Left ventricle myocardium superior (tissue), 1 donor: ENCODE measurements at places on chromosomes 6 and 20. TPM values are rescaled to one million over a fixed set of nuclear protein-coding genes. Genes with fewer than 3 reads are reported as not detected.

DNA sequence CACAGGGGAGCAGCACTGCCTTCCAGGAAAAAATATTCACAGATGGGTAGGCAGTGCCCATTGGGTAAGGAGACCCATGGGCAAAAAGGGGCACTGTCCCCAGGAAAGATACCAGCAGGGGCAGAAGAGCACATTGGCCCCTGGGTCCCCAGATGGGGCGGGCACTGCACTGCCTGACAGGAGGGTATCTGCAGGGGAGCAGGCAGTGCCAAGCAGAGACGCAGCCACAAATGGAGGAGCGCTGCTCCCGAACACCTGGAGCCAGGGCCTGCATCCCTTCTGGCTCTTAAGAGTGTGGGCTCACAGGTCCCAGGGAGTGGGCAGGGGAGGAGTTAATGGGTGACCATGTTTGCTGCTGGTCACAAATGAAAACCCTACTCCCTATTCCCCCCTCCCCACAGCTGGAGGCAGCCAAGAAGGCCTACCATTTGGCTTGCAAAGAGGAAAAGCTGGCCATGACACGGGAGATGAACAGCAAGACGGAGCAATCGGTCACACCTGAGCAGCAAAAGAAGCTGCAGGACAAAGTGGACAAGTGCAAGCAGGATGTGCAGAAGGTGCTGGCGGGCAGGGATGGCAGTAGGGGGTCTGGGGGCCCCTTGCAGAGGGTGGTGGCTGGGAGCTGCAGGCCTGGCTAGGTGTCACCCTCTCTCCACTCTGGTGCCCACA, 27.0 kb downstream of the SPDEF start:
- DNase-seq, result peak; percentile 15

- peak; percentile 83 for DNase-seq
These were observed at the start of gene RAD21L1 for GRCh38 chr20:1225783-1226654. Gene RAD21L1, plus strand, starts transcription at chr20:1226044. Its CDS starts 2,410 bp downstream, at chr20:1228454.

DNA sequence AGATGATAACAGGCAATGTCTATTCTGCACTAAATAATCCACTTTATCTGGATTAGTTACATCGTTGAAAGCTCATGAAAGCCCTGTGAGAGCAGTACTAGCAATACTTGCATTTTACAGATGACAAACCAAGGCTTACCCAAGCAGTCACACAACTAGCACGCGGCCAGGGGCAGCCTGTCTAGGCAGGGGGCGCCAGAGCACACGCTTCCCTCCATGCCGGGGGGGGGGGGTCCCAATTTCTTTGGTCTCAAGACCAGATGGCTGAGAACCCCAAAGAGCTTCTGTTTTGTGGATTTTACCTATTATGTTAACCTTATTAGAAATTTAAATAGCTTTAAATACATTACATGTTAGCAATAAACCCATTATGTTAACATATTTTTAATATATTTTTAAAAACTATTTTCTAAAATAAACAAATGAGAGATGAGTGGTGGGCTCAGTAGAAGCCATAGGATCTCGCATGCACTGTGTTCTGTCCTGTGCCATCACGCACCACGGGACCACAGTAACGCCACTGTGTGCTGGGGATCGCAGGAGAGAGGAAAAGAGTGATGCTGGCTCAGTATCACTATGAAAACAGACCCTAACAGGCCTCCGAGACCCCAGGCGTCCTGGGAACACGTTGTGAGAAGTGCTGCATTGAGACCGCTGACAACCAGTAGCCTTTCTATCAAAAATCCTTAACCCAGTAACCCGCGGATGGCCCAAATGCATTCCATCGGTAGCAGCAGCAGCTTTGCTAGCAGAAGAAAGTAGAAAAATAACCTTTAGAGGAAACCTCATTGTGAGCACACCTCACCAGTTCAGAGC, 5.3 kb upstream of the PRR18 start:
- peak; percentile 62 for DNase-seq

DNA sequence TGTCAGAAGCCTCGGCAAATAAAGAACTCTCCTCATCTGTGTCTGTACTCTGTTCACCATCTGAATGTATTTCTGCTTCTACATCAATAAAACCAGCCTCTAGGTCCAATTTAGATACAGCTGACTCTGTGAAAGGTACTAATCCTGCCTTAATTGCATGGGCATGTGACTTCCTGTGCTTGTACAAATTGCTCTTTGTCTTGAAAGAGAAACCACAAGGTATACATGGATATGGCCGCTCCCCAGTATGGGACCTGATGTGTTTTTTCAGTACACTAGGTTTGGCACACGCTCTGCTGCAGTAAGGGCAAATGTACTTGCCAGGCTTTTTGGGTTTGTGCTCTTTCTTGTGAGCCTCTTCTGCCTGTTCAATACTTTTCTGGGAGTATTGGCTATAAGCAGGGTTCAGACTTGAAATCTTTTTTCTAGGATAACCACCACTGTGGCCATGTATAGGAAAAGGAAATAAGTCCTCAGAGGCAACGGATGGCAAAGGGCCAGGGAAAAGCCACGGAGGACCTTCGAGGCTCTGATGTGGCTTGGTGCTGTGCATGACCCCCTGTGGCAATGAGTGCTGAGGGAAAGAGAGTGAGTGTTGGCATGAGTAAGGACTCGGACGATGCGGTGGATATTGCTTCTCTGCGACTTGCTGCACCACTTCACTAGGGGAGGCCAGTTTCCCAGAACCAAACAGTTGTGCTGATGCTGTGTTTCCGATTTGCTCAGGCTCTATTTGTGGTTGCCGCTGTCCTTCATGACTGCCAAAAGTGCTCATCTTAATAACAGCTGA, 170.9 kb downstream of the HIVEP2 start:
- no peak for DNase-seq

DNA sequence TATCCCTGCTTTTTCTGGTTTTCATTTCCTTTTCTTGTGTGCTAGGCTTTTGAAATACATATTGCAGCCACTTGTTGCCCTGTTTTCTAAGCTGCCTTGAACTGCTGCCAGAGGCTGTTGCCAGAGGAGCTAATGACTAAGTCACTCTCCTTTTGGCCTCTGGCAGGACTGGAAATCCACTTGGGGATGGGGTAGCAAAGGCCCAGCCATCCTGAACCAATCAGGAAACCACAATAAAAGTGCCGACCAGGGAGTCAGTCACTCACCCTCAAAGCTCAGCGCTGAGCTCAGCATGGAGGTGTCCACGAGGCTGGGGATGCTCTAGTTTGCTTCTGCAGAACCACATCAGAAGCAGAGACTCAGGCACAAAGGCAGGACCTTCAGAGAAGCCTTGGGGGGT, 813.0 kb downstream of the DHX35 start:
- peak; percentile 82 for DNase-seq

DNA sequence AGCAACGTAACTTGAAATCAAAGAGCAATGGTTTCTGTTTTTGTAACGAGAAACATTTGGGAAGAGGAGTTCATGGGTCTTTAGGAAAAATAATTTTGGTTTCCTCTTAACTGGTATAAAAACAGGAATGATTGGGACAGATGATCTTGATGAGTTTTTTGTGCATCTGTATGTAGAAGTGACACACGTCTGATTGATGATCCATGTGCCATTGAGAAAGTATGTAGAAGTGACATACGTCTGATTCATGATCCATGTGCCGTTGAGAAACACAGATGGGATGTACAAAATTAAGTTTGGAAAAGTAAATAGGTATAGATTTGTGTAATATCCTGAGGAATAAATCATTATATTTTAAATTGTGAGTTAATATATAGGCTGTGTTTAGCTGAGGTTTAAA, 2.1 kb downstream of the KIAA1586 start:
- DNase-seq, result no peak

DNA sequence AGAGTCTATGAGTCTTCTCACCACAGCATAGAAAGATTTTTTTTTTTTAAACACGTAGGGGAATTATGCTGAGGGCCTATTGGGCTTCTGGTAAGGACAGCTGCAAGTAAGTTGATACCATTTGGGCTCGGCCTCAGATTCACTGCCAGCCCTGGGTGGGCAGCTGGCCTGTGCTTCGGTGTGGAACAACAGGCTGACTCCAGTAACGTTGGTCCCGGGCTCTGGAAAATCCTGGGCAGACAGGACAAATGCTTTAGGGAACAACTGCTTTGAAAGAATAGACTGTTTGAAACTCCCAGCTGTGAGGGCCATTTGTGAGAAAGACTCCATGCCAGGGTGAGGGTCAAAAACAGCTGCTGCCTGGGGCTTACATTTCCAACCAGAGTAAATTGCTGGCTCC, 366.5 kb downstream of the QKI start:
- DNase-seq, result peak; percentile 83

DNA sequence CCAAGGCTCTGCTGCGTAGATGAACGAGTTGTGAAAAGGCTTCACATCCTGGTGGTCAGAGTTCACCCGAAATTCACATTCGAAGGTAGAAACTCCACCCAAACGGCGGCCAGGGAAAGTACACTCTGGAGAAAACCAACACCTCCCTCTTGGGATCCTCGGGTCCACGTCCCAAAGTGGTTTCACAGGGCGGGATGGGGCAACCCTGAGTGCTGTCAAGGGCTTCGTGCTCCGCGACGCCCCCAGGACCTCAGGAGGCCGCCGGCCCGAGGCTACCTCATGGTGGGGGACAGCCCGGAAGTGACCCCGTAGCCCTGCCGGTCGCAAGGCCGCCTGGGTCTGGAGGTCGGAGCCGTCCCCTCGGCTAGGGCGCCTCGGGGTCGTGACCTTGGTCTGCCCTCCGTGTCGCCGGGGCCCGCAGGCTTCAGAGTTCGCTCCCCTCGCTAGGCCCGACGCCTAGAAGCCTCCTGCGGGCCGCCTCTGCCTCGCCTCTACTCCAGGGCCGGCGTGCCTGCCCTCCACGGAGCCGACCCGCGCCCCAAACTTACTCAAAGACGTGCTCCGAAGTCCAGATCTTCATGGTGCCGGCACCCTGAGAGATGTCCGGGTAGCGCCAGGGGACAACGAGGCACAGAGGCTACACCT, at the start of gene PRELID3B:
Gene PRELID3B (minus strand): TSS at position 636 of the 645 bp plus-strand sequence. CDS start 56 bp downstream, at position 580.
- DNase-seq, result no peak

The APOBEC2 gene
- total RNA-seq, result 237 TPM

The TPD52L1 gene
- 57.8 TPM for total RNA-seq
